ENCODE measurements at places on chromosomes 2 and 18.

GRCh38 chr2:45748239-45748638 is 96.8 kb downstream of the PRKCE start:
- peak; percentile 95 for DNase-seq

GRCh38 chr18:11279461-11279860 is 130.1 kb upstream of the PIEZO2 start:
- DNase-seq: no peak

GRCh38 chr2:224751996-224752698 is 36.0 kb upstream of the CCDC195 start:
- no peak for DNase-seq

DNA sequence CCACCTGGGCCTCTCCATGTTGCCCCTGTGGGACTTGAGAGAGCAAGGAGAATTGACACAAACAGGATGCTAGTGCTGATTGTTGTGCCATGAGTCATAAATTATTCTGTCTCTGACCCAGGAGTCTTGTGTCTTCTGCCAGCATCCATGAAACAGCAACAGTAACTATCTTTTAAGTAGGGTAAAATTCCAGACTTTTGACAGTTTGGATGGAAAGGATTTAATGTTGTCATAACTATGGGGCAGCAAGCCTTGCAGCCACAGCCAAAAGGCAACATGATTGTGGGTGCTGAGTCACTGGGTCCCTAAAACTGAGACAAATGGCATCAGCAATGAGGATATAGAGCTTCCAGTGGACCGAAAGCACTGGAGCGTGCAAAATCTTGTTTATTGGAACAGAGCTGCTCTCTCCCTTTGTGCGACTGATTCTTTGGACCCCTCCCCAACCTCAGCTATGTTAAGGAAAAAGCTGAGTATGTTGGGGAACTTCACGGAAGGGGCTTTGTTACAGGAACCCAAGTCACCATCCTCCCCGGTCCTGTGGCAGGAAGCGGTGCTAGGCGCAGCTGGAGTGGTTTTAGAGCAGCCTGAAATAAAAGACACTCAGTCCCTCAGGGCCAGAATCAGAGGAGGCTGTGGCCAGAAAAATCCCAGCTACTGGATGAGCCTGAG is 9.6 kb upstream of the ITPRIPL1 start:
- peak; percentile 76 for DNase-seq
